NCI-H2171 (cell line): ENCODE measurements at places on chromosomes 3 and 15.

DNA sequence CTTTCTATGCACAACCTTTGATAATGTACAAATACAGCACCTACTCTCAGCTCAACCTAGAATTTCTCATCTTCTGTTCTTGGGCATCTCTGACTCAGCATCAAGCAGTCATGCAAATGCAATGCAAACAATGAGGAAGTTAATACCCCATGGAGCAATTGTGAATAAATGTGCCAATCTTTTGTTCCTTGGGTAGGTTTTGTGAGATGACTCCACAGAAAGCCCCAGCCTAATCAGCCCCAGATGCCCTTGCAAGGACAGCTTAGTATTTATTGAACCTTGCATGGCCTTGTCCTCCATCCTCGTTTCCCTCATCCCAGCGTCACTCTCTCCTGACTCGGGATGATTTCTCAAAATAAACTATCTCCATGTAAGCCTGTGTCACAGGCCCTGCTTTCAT is 494.7 kb upstream of the NECTIN3 start:
- DNase-seq: no peak

- no peak for DNase-seq
Observed at GRCh38 chr3:140842984-140843649, 98.5 kb upstream of the SLC25A36 start.

GRCh38 chr3:43779850-43780249 is 89.1 kb downstream of the ABHD5 start:
- no peak for DNase-seq

- no peak for DNase-seq
Observed at GRCh38 chr3:37574177-37574943, 287.3 kb upstream of the CTDSPL start.

- peak; percentile 84 for DNase-seq
Observed at GRCh38 chr3:10283638-10284037, 9.1 kb downstream of the GHRL start.

DNA sequence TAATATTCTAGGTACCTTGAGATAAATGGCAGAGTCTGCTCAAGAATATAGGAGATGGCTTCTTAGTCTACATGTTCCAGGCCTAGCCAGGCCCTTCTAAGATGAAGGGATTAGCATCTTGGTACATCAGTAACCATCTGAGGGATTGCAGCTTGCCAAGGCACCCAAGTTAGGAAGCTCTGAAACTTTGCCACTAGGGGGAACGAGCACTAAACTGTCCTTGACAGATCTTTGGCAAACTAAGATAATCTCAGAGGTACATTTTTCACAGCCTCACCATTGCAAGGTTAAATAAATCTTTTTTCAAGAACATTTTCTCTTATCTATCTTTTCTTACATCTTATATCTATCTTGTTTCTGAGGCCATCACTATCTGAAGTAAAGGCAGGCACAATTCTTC is 351.2 kb downstream of the RAP2B start:
- no peak for DNase-seq

DNA sequence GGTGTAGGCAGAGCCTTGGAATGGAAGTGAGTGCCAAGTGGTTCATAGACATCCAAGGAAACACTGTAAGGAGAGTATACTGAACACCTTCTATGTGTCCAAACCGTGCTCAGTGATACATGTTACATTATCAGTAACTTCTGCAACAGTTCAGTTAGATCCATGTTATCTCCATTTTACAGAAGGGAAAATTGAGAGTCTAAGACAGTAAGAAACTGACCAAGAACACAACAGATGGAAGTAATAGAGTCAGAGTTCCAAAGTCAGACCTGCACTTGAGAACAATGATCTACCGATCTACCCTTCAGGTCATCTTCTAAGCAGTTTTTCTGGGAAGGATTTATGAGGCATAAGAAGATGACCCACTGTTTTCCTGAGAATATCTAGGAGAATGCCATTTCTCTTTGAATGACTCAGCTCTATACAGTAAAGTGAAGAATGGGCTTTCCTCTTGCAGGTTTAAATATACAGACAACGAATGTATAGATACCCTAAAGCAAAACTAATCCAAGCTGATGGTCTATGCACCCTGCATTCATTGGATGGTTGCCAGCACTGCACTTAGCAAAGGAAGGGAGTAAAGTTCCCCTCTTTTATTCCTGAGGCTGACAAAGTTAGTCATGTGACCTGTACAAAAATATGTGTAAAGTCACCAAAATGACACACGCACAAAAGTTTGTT is 604.1 kb upstream of the MDFIC2 start:
- peak; percentile 8 for DNase-seq

DNA sequence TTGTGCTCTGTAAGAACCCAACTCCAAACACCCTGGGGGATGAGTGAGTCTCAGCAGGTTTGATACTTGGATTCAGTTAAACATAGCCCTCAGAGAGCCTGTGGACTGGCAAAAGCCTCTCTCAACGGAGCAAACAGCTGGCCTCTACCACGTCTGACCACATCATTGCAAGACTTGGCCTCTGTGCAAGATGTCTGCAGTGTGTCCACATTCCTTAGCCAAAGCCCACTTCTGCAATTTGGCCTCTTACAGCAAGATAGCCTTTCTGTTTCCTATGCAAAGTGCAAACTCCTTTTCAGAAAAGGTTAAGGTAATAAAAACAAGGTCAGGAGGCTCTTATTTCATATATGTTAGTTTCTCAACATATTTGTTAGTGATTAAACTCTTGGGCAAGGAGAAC is 27.9 kb downstream of the FBN1 start:
- no peak for DNase-seq

DNA sequence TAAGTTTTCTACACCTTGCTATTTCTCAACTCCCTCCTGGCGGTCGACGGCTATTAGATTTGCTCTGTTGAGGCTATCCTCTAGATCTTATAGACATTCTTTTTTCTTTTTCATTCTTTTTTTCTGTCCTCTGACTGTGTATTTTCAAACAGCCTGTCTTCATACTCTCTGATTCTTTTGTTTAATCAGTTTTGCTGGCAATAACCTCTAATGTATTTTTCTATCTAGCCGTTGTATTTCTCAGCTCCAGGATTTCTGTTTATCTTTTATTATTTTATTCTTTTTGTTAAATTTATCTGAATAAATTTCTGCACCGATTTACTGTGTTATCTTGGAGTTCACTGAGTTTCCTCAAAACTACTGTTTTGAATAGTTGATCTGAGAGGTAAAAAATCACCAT is 31.5 kb downstream of the NLGN1 start:
- no peak for DNase-seq

DNA sequence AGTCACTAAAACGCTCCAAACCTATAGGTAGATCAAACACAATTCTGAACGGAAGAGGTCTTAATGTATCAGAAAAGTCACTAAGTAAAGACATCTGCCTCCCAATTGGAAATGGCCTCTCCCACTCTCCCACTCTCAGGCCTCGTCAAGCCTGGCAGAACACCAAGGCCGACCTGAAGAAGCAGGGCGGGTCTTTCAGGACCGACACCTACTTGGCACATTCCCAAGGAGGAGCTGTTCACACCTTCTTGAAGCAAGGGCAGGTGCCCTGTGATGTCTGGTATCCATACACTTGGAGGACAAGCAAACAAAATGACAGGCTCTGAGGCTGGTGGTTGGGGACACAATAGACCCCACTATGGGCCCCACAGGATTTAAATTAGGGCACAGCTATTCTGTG is 30.0 kb downstream of the XXYLT1 start:
- DNase-seq: no peak

DNA sequence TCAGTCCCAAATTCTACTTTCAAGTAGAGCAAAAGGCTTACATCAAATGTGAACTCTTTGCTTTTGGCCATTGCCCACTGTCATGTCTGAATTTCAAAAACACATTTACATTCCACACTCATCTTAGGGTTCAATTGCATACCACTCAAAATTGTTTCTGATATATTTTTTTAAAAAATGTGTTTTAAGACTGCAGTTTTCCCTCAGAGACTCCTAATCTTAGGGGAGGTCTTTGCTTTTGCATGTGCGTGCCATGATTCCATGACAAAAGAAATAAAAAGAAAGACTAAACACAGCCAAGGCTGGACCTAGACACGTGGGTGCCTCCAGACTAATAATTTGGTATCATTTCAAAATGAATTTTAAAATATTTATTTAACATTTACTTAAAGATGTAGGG is 396.8 kb upstream of the RASGRP1 start:
- DNase-seq: no peak

DNA sequence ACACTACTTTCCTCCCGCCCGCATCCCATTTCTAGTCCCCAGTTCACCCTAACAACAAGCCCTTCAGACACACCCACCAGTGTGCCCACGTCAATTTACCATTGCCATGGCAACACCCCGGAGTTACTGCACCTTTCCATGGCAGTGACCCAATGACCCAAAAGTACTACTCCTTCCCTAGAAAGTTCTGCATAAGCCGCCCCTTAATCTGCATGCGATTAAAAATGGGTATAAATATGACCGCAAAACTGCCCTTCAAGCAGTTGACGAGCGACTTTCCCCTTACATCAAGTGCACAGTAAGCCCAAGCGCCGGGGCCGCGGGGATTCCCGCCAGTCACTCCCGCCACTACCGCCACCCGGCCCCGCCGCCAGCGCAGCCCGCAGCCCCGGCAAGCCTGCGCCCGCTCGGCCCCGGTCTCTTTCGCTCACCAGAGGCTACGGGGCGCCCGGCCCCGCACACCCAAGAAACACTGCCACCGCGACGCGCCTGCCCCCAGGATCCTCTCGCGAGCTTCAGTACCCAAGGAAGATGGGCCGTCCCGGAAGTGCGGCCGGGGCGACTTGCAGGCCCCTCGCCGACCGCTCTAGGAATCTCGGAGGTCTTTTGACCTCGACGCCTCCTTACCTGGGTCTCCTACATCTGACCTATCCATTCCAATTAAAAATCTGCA is 27.2 kb upstream of the ZNF502 start:
- peak; percentile 82 for DNase-seq

- DNase-seq: no peak
Observed at GRCh38 chr3:83934192-83935021, 1024.4 kb upstream of the CADM2 start.

GRCh38 chr15:43184407-43185124 is 637 bp upstream of the CCNDBP1 start:
- DNase-seq: no peak

- DNase-seq: no peak
Observed at GRCh38 chr15:25087137-25087536, 132.3 kb downstream of the SNRPN start.

GRCh38 chr15:71757741-71758530 is 52.4 kb upstream of the NR2E3 start:
- DNase-seq: no peak

- DNase-seq: no peak
Observed at GRCh38 chr15:56868170-56868569, 50.3 kb upstream of the TCF12 start.

GRCh38 chr3:18531662-18532061 is 106.5 kb upstream of the SATB1 start:
- DNase-seq: no peak

- no peak for DNase-seq
Observed at GRCh38 chr15:99399618-99400017, 148.3 kb downstream of the LRRC28 start.

DNA sequence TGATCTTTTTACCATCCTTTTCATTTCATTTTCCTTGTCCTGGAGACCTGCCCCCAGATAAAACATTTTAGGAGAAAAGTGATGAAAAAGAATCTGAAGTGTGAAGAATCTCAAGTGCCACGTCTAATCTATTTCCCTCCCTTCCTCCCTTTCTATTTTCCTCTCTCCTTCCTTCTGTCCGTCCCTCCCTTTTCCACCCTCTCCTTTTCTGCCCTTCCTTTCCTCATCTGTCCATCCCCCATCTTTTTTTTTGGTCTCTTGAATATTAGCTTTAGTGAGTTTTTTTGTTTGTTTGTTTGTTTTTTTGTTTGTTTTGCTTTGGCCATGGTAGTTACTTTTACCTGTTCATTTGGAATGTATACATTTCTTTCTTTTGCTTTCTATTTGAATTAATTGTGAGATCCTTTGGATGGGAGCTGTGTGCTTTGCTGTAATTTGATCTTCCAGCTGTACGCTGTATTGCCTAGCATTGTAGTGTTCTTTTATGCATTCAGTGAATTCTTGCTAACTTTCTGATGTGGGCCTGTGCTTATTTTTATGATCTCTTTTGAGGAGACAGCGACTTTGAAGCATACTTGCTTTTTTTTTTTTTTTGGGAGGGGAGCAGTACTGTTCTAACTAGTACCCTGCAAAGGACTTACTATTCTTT is 19.2 kb downstream of the CDIN1 start:
- DNase-seq: no peak

DNA sequence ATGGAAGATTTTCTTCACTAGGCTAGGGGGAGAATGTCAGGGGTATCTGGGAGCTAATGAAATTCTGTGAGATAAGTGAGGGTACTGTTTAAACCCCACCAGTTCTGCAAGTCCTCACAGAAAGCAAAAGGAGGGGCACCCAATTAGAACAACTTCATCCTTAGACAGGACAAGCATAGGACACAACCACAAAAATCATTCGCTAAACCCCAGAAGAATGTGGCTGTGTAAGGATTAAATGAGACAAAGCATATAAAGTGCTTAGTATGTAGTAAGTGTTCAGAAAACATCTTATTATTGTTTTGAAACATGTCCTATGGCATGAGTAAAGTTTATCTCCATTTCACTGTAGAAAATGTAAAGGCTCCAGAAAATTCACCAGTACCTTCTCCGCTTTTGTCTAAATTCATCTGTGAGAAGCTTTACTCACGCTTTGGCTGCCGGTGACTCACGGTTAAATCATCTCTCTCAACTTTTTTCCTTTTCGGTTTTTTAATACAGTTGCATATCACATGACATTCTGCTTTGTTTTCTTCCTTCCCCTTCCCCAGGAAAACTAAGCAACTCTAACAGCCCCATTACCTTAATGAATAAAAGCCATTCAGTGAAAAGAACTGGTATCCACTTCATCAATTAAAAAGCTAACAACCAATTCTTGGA is 1.7 kb downstream of the CLRN1 start:
- DNase-seq: no peak

- no peak for DNase-seq
Observed at GRCh38 chr15:31316135-31316795, 10.4 kb upstream of the KLF13 start.

- no peak for DNase-seq
Observed at GRCh38 chr3:196985298-196985697, 16.7 kb upstream of the PIGZ start.

DNA sequence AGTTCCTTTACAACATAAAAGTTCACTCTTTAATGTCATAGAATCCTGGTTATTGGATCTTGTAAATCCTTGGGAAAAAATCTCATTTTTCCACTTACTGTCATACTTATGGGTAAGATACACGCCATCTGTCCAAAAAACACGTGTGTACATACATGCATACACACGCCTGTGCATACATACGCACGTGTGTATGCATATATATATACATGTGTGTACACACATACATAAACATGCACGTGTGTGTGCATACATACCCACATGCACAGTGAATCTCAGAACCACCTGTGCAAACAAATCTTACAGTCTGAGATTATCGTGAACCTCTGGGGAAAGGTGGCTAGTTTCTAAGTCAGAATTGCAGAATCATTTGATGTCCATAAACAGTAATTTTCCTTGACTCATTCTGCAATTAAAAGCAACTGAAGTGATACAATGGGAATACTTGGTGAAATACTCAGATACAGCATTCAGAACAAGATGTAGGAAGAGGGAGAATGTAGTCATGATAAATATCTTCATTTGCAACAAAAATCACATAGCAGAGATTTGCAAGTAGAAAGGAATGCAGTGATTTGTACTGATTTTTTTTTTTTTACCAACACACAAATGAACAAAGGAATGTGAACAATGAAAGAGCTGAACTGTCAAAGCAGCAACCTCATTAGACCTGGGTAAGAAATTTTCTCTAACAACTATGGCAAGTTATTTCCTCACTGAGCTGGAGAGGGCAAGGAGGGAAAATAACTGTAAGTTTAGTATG is 160.6 kb upstream of the POU1F1 start:
- no peak for DNase-seq

GRCh38 chr3:196931828-196932587 is 10.3 kb downstream of the NCBP2 start:
- DNase-seq: no peak
